ENCODE measurements at places on chromosomes 5 and 9. TPM values are rescaled to one million over a fixed set of nuclear protein-coding genes. Genes with fewer than 3 reads are reported as not detected.

GRCh38 chr5:116566251-116566650, 8.4 kb downstream of the SEMA6A start:
- DNase-seq: no peak
- peaks cover 12% of the 10 kb centered on the region for H3K4me1 ChIP-seq
- H3K36me3 ChIP-seq: no peaks in the 10 kb centered on the region
- H3K4me3 ChIP-seq: no peak overlapping the region
- no peak overlapping the region for H3K27ac ChIP-seq

DNA sequence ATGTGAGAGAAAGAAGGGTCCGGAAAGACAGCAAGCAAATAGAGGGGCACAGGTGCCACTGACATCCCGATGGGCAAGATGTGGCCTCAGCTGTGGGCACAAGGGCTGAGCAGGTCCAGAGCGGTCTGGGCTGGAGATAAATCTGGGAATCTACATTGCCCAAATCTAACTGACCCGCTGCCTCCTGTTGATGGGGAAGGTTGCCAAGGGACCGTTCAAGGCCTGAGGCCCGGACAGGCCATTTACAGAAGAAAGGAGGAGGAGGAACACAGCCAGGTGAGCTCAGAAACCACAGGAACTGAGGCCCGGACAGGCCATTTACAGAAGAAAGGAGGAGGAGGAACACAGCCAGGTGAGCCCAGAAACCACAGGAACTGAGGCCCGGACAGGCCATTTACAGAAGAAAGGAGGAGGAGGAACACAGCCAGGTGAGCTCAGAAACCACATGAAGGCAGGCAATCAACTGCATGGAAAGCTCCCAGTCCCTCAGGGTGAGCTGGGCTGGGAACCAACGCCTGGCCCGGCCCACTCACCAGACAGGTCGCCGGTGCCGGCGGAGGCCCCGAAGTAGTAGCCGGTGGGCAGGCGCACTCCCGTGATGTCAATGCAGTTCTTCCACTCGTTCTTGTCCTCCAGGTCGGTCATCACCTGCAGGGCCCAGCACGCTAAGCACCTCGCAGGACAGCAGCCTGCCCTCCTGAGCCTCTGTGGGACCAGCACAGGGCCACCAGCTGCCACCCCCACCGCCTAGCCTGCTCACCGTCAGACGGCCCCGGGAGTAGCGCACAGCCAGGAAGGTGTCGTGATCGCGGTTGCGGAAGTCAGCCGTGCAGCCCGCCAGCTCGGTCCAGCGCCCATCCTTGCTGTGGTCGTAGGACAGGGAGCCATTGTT, 14.6 kb downstream of the LMAN2 start:
- DNase-seq: no peak
- no peak overlapping the region for H3K27ac ChIP-seq
- H3K36me3 ChIP-seq: peaks cover 42% of the 10 kb centered on the region
- H3K27me3 ChIP-seq: no peaks in the 10 kb centered on the region

DNA sequence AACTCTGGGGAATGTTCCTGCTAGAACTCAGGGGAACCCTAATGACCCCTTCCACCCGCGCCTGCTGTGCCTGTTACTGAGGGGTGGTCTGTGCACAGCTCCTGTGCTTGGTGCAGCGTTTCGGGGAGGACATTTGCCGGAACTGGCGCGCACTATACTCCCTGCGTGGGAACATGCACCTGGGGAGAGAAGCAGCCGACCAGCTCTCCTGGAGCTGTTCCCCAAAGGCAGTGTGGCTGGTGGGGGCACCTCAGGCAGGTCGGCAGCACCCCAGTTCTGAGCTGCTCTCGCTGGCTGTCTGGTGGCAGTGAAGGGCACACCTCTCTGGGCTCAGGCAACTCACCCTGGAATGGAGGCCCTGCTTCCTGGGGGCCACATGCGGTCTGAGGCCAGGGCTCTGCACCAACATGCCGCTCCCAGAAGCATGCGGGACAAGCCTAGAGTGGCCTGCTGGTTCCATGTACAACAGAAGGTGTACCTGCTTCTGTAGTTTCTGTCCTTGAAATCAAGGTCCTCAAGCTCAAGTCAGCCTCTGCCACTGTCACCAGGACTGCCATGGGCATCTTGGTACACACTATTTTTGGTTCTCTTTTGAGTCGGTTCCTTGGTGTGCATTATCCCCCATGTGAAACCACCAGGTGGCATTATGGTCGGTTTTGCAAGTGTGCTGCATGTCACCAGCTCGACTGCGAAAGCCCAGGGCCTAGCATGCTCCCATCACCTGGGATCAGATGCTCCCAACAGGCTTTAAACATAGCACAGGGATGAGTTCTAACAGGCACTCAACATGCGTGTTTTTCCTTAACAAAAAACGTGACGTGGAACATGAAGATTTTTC, 7.8 kb upstream of the MRNIP start:
- H3K36me3 ChIP-seq: peaks cover 83% of the 10 kb centered on the region
- no peaks in the 10 kb centered on the region for H3K4me1 ChIP-seq
- H3K27ac ChIP-seq: no peak overlapping the region
- DNase-seq: peak; percentile 58

The LEAP2 gene
- total RNA-seq: 0.74 TPM

DNA sequence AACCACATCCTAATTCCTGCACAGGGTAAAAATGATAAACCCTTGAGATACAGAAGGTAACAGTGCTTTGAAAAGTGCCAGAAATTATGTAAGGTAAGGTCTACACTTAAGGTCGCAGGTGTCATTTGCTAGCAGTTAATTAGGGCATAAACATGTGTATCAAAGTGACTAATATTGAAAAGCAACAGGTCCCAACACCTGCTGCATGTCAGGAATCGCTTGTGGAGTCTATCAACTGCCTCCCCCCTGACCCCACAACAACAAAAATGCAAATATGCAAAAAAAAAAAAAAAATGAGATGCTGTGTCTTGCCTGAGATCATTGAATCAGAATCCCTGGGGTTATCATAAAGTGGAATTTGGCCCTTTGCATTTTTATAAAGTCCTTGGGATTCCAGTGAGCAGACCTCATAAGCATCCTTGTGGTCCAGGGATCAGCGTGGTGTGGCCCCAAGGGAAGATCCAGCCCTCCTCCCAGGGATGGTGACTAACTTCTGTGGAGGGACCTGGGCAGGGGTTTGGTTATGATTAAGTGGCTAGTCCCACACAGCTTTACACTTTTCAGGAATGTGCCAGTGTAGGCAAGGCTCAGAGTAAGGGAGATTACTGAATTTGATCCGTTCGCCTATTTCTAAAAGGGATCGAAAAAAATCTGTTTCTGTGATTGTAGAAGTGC, 92.5 kb upstream of the TNFSF8 start:
- no peaks in the 10 kb centered on the region for H3K4me1 ChIP-seq
- no peaks in the 10 kb centered on the region for H3K36me3 ChIP-seq
- H3K4me3 ChIP-seq: no peak overlapping the region
- no peaks in the 10 kb centered on the region for H3K27me3 ChIP-seq
- no peak overlapping the region for H3K27ac ChIP-seq

The ADRB2 gene
- 22.4 TPM for total RNA-seq

GRCh38 chr5:10789021-10789420, 28.0 kb upstream of the DAP start:
- no peaks in the 10 kb centered on the region for H3K36me3 ChIP-seq
- H3K4me3 ChIP-seq: no peak overlapping the region
- no peaks in the 10 kb centered on the region for H3K27me3 ChIP-seq
- H3K27ac ChIP-seq: no peak overlapping the region
- no peaks in the 10 kb centered on the region for H3K4me1 ChIP-seq

DNA sequence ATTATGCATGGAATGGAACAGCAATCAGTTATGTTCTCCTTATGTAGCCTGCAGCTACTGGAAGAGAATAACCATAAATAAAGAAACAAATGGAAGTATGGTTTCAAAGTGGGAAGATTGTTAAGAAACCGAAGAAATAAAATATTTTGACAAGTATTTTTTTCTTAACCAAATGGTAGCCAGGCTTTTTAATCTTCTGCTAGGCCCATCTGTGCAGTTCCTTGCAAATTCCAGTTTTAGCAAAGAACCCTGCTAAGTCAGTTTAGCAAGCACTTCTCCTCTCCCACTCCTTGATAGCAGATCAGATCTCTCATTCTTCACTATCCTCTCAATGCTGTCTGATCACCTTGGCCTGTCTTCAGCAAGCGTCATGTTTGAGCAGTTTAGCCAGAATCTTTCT, 111.1 kb upstream of the PRDM9 start:
- DNase-seq: no peak
- H3K4me1 ChIP-seq: no peaks in the 10 kb centered on the region
- H3K36me3 ChIP-seq: no peaks in the 10 kb centered on the region
- H3K27me3 ChIP-seq: no peaks in the 10 kb centered on the region
- H3K27ac ChIP-seq: no peak overlapping the region
- H3K4me3 ChIP-seq: no peak overlapping the region

DNA sequence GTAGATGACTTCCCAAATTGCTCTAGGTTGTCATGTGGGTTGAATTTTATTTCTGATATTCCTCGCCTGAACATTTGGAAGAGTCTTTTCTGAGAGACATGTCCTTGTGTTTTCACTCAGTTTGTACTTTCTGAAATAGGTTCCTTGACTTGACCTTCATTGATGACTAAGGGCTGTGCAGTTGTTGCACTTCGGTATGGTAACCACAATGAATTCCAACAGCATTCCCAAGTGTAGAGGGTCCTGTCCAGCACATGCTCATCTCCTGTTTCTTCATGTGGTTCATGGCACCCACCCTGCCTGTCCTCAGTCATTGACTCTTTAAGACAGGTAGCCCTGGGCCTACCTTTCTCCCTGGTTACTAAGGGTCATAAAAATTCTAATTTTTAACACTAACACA, 527.8 kb downstream of the MTRR start:
- no peaks in the 10 kb centered on the region for H3K27me3 ChIP-seq
- no peak overlapping the region for H3K27ac ChIP-seq
- DNase-seq: no peak

- no peaks in the 10 kb centered on the region for H3K27me3 ChIP-seq
- peak overlapping the region; percentile 4 for H3K27ac ChIP-seq
- DNase-seq: no peak
- peaks cover 53% of the 10 kb centered on the region for H3K36me3 ChIP-seq
- peaks cover 30% of the 10 kb centered on the region for H3K4me1 ChIP-seq
Observed at GRCh38 chr5:154866841-154867240, 8.4 kb downstream of the CNOT8 start.

- no peaks in the 10 kb centered on the region for H3K27me3 ChIP-seq
- H3K4me1 ChIP-seq: no peaks in the 10 kb centered on the region
- no peak for DNase-seq
- H3K4me3 ChIP-seq: no peak overlapping the region
Observed at GRCh38 chr9:123796094-123796493, 133.8 kb downstream of the DENND1A start.

- H3K4me3 ChIP-seq: no peak overlapping the region
- H3K4me1 ChIP-seq: no peaks in the 10 kb centered on the region
- DNase-seq: no peak
Observed at GRCh38 chr5:158170534-158170933, 311.6 kb upstream of the CLINT1 start.

The RNF14 gene
- 24.1 TPM for total RNA-seq

The PDE8B gene
- total RNA-seq: 7.6 TPM
